NCI-H2029 treated with DMSO at 0.1 percent for 48 hours (cell line): ENCODE measurements at places on chromosomes 2 and 18.
A peak's percentile ranks its signal among the peaks of the same experiment; 100 is the strongest.

- no peak for DNase-seq
Measured at GRCh38 chr2:15941481-15941850, 1.1 kb downstream of the MYCN start.

- no peak for DNase-seq
Measured at GRCh38 chr2:241465543-241465942, 42.8 kb downstream of the STK25 start.

DNA sequence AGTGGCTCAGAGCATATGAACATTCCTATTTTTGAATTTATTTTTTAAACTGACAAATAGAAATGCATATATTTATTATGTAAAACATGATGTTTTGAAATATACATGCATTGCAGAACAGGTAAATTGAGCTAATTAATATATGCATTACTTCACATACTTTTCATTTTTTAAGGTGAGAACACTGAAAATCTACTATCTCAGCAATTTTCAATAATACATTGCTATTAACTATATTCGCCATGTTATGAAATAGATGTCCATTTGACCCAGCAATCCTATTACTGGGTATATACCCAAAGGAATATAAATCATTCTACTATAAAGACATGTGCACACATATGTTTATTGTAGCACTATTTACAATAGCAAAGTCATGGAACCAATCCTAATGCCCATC, 717.7 kb upstream of the PIK3C3 start:
- DNase-seq: no peak

- DNase-seq: no peak
Measured at GRCh38 chr2:199883474-199884212, 27.4 kb upstream of the C2orf69 start.

DNA sequence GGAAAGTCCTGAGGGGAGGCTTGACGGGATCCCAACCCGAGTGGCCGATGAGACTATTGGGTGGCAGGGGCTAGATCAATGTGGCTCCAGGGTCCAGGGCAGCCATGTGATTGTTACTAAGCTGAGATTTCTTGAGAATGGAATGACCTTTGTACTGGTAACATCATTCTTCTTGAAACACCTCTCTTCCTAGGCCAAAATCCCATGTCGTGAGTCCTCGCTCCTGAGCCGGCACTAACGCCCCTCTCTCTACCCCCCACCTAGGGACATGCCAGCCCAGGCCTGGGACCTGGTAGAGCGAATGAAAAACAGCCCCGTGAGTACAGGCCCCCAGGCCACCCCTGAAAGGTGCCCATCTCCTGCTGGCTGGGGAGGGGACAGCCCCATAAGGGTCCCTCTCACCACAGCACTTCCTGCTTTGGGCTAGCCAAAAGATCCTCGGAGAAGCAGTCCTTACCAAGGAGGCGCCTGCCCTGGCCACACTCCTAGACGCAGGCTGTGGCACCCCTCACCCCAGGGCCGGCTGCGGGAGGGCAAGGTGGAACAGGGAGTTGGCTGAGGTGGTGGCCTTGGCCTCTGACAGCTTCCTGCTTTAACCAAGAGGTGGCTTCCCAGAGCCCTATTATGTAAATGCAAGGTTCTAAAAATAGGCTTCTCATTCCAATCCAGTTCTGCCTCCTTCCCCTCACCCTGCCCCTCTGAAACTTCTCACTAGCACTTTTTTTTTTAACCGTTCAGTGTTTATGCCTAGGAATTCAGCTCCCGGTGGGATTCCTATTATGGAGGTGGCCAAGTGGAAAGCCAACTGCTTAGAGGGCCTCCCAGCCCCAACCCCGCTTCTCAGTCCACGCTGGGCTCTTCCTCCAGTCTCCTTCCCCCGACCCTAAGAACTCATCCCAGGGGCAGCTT, 126.6 kb upstream of the PPP1CB start:
- DNase-seq: no peak

GRCh38 chr2:190838492-190838910, 42.1 kb upstream of the GLS start:
- no peak for DNase-seq

- DNase-seq: no peak
Measured at GRCh38 chr2:241070811-241071676, 31.0 kb downstream of the MTERF4 start.

GRCh38 chr2:182541268-182541667, 114.4 kb upstream of the PDE1A start:
- DNase-seq: no peak

DNA sequence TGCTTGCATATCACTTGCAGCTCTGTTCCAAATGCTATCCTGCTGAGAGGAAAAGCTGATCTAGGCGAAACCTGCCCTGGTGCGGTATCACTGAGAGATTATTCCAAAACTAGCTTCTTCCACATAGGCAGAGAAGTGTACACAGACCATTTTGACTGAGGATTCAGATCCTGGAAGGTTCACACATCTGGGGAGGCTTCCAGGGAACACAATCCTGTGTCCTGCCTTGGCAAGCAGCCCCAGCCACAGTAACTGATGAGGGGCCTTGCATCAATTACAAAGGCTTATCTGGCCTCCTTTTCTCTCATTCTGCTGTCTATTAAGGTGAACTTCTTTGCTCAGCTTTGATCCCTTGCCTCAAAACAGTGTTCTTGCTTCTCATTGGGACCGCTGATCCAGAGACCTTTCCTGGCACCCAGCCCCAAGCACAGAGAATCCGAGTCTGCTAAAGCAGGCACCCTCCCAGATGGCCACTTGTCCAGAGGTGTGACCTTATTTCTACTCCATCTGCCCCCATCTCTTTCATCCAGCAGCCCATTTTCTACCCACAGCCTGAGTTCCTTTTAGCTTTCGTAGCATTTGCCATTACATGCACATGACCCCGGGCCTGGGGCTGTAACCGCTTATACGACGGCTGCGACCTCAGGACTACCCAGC, 52.3 kb upstream of the ZFP36L2 start:
- peak; percentile 29 for DNase-seq

DNA sequence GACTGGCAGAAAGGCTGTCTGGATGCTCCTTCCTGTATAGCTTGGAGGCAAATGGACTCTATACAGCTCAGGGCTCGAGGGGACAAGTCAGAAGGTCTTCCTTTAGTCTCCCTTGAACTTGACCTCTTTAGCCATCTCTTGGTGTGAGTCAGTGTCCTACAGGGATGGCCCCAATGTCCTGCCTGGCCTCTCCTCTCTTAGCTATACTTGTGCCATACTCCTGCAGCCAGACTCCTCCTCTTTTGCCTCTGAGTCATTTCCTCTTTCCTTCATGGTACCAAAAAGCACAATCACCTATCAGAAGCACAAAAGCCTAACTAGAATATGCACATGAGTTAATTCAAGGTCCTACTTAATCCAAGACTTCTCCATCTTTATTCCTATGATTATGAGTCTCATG, 112.7 kb downstream of the XRCC5 start:
- no peak for DNase-seq

DNA sequence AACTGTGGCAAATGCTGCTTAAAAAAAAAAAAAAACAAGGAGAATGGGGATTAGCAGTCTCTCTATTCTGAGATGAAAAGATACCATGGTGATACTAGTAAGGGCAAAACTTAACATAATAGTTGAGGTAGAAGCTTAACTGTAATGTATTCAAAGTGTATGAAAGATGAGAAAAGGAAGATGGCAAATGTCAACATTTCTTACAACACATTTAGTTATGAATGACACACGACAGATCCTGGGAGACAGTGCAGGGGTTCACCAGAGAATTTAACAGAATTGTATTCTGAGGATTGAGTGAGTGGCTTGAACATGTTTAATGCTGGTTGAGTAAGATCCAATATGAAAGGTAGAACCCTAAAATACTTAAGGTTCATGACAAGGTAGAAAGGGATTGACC, 52.7 kb downstream of the CUL3 start:
- no peak for DNase-seq

GRCh38 chr2:96325041-96325883, at the start of gene ITPRIPL1:
Gene ITPRIPL1 (plus strand): TSS chr2:96325317. CDS start chr2:96325840, 523 bp downstream.
- DNase-seq: no peak

- DNase-seq: no peak
Measured at GRCh38 chr2:68756178-68756577, 21.6 kb downstream of the ARHGAP25 start.

GRCh38 chr2:8574196-8575037, 107.4 kb upstream of the ID2 start:
- no peak for DNase-seq

- DNase-seq: no peak
Measured at GRCh38 chr2:168216351-168217005, 30.9 kb downstream of the STK39 start.

GRCh38 chr2:226118471-226119429, 680.9 kb downstream of the IRS1 start:
- DNase-seq: no peak

DNA sequence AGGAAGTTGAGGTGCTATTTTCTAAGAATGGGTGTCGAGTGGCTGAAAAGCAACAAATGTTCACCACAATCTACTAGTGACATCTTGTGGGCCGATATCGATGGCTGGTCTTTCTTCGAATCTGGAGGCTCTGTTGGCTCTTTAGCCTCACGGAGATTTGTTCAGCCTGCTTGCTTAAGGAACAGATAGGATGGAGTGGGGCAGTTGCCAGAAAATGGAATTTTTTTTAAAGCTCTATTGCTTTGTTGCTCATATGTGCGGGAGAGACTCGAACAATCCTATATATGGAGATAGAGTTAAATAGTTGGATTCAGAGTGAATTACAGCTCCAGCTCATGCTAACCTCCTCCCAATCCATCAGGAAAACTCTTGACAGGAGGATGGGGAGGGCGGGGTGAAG, 70.9 kb upstream of the LYPD6B start:
- no peak for DNase-seq

DNA sequence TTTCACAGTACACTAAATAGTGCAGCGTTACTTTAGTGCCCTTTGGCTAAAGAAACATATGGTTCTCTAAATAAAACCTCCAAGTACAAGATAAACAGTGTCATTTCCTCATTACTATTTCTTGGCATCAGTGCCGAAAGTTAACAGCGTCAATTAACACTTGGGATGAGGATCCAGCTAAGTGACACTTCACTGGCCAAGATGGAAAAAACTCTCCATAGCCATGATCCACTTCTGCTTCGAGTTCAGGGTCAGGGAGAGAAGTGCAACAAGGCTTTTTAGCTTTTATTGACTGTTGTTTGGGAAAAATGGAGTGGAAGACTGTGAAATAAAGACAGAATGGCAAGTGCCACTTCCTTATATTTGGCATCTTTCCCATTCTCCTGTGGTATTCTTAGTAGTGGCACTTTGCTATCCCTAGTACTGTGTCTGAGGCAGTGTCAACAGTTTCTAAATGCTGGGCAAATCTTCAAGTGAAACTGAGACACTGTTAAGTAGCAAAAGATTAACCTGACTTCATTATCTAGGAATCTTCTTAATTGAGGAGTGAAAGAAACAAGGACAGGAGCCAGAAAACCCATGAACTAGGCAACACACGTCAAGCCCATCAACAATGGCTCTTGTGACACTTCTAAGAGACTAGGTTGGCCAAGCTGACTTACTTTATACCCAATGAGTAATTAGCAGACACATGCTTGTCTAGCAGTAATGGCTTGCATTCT, 222.5 kb upstream of the SESTD1 start:
- peak; percentile 43 for DNase-seq

DNA sequence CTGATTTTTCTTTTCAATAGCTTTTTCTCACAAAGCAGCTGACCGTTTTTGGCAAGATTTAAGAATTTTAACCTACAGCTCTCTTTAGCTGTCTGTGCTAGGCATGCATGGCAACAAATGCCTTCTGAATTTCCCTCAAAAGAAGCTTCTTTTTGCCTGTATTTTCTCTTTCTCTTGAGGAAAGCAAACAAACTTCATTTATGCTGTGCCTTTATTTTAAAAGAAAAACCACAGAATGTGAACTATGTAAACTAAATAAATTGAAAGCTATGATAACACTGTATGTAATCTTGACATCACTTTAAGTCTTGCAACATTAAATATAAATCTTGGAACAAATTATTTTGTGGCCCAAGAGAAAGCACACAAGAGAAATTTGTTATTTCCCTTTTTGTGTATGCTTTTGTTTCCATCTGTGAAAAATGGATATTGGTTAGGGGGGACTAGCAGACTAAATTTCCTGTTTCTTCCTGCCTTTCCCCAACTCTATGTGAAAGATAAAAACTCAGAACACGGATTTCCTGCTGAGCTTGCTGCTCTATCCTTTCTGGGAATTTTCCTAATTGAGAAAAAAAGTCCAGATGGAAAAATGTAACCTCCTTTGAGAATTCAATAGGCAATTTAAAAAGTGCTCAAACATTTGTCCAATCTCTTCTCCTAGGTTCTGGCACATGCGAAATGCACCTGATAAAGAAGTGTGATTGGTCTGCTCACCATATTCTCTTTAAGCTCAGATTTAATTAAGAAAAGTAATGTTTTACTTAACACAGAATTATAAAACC, 20.9 kb upstream of the TFPI start:
- DNase-seq: no peak

DNA sequence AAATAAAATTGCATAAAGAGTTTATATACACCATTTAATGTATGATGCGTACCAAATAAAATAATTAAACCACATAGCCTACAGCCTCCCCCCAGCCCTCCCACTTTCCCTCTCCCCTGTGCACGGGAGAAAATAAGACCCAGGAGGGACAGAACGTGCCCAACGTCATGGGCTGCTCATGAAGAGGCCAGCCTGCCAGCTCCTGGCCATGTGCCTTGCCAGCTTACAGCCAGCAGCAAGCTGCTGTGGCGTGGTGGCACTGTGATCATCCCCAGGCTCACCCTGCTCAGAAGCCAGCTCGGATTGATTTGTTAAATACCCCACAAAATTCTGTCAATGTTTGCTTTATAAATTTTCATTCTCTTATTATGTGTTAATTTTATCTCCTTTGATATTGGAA, 7.6 kb downstream of the GPR148 start:
- DNase-seq: no peak

GRCh38 chr18:55763298-55763697, 175.3 kb upstream of the TCF4 start:
- DNase-seq: no peak

GRCh38 chr2:175804122-175804521, 197.9 kb downstream of the LNPK start:
- peak; percentile 17 for DNase-seq

GRCh38 chr18:76633588-76634269, 138.7 kb upstream of the ZNF516 start:
- DNase-seq: no peak

DNA sequence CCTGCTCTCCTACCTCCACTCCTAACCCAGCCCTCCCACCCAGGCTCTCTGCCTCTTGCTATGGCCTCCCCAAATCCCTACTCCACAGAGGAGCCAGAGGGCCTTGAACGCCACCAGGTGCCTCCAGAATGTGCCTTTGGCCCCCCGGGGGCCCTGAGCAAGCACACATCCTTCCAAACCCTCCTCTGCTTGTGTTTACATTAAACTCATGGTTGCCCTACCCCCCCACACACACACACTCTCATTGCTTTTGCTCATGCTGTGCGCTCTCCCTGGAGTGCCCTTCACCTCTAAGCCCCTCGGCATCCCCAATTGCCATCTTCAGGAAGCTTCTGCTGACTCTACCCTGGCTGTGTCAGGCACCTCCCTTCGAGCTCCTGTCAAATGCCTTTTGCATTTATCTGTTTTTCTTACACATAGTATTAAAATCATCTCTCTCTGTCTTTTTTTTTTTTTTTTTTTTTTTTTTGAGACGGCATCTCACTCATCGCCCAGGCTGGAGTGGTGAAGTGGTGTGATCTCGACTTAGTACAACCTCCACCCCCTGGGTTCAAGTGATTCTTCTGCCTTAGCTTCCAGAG, 16.3 kb upstream of the TET3 start:
- DNase-seq: no peak

GRCh38 chr18:64276311-64277090, 127.6 kb upstream of the LINC00305 start:
- no peak for DNase-seq
